ENCODE measurements at places on chromosomes 7 and 10.

GRCh38 chr10:127928021-127928806 is 21.3 kb downstream of the PTPRE start:
- peak; percentile 14 for DNase-seq

DNA sequence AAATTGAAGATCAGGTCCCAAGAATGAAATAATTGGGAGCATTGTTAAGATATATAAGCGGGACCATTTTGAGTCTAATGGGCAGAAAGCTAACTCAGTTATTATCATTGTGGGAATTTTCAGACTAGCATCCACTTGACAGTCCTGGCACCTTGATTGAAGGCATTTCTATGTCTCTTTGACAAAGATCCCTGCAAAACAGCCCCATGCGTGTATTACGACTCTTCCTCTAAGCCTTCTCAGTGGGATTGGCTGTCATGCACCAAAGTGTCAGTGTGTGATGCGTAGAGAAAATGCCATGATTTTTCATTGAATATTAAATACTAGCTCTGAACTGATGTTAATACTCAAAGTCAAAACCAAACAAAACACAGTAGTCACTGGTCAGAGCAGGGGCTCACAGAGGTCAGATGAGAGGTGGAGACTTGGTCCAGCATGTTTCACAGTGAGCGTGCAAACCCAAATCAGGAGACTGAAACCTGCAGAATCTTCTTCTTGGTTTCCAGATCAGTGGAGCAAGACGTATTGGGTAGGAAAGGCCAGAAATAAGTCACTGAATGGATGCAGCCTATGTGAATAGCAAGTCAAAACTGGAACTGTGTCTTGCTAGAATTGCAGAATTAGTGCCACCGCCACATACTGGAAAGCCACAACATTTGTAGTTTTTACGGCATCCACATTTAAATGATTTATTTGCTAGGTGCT is 303.6 kb upstream of the AKR1E2 start:
- no peak for DNase-seq

GRCh38 chr7:101743995-101744360 is 73.4 kb upstream of the CUX1 start:
- no peak for DNase-seq

- DNase-seq = no peak
Observed at GRCh38 chr10:59852670-59853069, 53.7 kb downstream of the CCDC6 start.

- no peak for DNase-seq
Observed at GRCh38 chr10:99895867-99896266, 113.4 kb downstream of the ABCC2 start.

DNA sequence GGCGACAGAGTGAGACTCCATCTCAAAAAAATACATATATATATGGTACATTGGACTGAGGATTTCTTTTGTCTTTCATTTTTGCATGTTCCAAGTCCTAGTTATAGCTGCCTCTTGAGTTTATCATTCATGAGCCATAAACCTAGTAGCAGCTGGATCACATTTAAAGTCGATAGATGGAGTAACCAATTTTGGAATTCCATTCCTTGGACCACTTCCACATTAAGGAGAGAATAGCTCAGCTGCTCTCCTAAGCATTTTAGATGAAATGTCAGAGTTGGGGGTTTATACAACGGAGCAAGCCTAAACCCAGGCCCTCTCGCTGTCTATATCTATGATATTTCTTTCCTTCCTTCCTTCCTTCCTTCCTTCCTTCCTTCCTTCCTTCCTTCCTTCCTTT is 141.2 kb downstream of the LYZL1 start:
- peak; percentile 41 for DNase-seq

DNA sequence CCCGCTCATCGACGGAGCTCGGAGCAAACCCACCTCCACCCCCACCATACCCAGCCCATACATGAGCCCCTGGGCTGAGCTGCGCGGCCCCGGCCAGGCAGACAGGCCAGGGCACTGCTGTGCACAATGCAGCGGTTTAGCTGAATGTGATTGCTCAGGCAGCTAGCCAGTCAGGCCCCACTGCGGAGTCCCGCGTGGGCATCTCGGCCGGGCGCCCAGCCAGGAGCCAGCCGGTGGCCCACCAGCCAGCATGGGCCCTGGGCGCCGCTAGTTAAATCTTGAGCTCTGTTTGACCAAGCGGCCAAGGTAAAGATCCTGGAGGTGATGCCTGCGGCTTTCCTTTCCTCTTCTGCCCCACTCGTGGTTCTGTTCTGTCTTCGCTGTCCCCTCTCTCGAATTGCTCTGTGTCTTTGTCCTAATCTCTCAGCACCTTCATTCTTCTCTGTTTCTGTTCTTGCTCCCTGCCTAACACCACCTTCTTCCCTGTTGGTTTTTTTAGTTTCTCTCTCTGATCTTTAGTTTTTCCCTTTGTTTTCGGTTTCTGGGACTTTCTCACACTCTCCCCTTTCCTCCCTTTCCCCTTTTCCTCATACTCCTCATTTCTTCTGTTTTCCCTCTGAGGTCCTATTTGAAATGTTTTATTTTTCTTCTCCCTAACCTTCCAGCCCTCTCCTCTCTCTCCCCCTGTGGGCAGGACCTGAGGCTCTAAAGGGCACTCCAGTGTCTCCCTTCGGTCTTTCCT is 6.6 kb downstream of the UFSP1 start:
- DNase-seq = no peak

- no peak for DNase-seq
Observed at GRCh38 chr10:97479939-97480338, 18.3 kb downstream of the MMS19 start.

DNA sequence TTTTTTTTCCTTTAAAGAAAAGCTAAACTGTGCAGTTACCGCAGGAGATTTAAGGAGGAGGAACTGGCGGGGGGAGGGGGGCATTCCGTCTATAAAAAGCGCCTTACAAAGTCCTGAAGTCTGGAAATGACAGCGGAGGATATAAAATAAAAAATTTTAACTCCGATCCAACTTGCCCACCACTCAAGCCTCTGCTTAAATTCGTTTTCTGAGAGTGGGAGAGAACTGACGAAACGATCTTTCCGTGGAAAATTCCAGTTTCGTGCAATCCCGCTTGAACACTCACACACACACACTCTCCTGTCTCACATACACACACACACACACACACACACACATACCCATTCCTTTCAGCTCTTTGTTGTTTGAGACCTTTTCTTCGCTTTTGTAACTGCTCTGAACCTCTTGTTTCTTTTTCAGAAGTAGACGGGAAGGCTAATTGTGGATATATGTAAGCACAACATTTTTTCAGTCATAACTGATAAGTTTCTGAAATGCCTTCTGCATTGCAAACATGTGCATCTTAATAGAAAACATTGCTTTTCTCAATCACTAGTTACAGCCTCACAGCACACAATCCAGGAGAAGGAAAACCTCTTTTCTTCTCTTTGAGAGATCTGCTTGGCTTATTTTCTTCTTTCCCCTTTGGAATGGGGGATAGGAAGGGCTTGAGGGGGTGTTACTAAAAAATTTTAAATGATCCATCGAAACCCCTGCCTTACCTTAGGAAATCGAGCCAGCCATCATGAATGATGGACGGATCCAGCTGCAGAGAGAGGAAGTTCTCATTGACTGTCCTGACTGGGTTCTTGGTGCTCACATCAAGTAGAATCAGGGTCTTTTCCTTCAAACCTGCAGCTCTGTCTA is 628 bp downstream of the HPSE2 start:
- peak; percentile 22 for DNase-seq

GRCh38 chr7:21747806-21748205 is 197.9 kb downstream of the CDCA7L start:
- no peak for DNase-seq

GRCh38 chr10:22629852-22630233 is 84.5 kb downstream of the PIP4K2A start:
- no peak for DNase-seq

- DNase-seq = no peak
Observed at GRCh38 chr7:3201306-3201705, 99.7 kb upstream of the SDK1 start.

DNA sequence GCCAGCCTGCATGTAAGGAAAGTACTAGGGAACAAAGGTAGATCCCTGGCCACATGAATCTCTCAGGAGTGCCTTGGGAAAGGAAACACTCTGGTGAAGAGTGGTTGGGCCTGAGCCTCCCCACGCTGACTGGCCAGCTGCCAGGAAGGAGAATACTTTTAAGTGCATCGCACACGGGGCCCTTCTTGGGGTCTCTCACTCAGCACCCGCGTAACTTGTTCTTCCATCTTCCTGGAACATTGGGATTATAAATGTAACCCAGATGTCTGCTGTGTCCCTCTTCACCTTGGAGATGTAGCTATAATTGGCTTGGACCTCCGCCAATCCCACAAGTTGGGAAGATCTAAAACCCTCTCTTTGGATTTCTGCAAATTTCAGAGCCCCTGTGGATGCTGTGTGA is 4.4 kb upstream of the GLI3 start:
- DNase-seq = no peak
